NCI-H187 (cell line): ENCODE measurements at places on chromosomes 2 and 18.

DNA sequence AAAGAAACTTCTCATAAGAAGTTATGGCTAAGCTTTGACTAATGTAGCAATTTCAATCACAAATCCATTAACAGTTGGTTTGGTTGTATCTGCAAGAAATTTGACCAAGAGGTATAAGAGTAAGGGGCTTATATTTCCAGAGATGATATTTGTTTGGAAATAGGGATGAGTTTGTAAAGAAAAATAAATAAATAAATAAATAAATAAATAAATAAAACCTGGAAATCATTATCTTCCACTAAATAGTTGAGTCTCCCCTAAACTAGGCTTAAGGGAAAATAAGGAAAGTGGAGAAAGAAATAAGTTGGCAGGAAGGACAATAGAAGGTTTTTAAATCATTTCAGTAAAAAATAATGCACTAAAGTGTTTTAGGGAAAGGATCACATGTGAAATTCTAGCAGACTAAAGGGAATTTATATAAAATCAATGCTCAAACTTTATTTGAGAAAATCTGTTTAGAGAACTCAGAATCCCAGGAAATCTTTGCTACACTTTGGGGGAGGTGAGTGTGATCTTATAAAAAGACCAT is 23.5 kb upstream of the SCN7A start:
- DNase-seq, result no peak

DNA sequence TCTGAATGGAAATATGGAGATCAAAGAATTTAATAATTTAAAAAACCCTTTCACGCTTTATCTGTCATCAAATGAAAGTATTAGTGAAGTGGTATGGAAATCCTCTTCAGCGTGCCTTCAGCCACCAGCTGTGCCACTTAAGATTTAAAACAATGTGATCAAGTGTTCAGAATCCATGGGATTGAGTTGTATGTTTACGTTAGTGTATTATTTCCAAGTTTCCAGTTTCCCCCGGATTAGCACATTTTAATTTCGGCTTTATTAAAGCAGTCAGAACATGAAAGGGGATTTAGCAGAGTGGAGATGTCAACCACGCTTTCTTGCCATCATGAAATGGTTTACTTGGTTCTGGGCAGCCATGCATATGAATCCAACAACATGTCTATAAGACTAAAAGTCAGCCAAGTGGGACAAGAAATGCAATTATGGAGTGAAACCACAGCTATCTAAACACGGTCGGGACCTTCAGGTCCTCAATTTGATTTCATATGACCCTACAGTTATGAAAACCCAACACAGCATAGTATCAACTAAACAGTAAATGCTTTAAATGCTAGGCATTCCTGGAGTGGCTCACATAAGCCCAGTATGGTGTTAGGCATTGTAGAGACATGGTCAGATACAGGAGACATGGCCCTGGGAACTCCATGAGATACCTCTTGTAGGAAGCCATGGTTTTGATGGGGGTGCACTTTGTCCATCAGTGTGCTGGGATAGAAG is 224.9 kb upstream of the EPAS1 start:
- no peak for DNase-seq

DNA sequence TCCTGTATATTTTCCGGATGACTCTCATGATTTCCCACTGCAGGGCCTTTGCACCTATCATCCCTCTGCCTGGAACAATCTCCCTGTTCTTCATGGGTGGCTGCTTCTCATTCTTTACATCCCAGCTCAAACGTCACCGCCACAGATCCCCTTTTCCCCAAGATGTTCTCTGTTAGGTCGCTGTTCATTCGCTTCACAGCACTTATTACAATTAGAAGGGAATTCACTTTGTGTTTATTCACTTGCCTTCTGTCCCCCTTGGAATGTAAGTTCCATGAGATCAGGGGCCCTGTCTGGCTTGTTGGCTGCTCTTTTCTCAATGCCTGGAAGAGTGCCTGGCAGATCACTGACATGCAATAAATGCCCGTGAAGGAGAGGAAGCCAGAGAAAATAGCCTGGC is 106.7 kb downstream of the FOXI3 start:
- no peak for DNase-seq

GRCh38 chr2:201769666-201770373 is 10.9 kb downstream of the ALS2 start:
- DNase-seq, result no peak

DNA sequence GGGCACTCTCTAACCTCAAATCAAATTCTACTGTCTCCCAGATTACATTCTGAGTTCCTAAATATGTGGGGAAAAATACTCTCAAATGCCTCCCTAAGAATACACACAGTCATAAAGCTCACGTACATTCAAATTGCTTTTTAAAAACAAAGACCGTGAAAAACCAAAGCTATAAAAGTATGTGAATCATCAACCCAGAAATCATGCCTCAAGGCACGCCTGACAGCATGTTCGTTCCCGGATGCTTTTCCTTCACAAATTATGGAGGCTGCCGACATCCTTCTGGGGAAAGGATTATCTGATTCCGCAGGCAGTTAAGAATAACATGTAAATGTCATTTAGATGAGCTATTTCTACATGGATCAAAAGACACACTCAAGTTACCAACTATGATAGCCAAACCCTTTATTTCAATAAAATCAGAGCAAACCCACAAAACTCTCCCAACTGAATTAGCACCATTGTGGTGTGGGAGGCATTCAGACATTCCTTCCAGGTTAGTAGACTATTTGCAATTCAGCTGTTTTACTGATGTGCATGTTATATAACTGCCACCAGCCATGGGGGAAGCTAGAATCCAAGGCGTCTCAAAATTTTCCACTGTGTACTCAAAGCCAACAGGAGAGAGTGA is 398.2 kb upstream of the TRIB2 start:
- DNase-seq, result no peak
